Right cardiac atrium (tissue), 5 donors: ENCODE measurements at places on chromosomes 12 and 14. TPM values are rescaled to one million over a fixed set of nuclear protein-coding genes. Genes with fewer than 3 reads are reported as not detected.
A peak's percentile ranks its signal among the peaks of the same experiment; 100 is the strongest.

RASAL1 gene
- not detected for total RNA-seq

DNA sequence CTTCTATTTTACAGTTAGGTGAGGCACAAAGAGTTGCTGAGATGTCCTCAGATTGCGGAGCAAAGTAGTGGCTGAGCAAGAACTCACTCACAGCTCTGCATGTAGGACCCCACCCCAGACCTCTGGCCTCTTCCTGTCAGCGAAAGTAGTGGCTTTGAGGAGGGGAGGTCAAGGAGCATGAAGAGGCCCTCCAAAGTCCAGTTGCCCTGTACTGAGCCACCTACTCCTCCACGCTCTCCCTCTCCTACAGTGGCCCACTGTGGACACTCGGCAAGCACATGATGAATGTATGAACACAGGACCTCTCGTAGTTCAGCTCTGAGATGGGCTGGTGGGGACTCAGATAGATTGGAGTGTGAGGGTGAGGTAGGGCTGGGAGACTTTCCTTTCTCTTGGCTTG, 5.3 kb upstream of the PLEKHH1 start:
- DNase-seq: no peak

FICD gene
- total RNA-seq: 3.3 TPM

- peak; percentile 72 for DNase-seq
Measured at GRCh38 chr12:58359084-58359483, 417.7 kb downstream of the ATP23 start.

DNA sequence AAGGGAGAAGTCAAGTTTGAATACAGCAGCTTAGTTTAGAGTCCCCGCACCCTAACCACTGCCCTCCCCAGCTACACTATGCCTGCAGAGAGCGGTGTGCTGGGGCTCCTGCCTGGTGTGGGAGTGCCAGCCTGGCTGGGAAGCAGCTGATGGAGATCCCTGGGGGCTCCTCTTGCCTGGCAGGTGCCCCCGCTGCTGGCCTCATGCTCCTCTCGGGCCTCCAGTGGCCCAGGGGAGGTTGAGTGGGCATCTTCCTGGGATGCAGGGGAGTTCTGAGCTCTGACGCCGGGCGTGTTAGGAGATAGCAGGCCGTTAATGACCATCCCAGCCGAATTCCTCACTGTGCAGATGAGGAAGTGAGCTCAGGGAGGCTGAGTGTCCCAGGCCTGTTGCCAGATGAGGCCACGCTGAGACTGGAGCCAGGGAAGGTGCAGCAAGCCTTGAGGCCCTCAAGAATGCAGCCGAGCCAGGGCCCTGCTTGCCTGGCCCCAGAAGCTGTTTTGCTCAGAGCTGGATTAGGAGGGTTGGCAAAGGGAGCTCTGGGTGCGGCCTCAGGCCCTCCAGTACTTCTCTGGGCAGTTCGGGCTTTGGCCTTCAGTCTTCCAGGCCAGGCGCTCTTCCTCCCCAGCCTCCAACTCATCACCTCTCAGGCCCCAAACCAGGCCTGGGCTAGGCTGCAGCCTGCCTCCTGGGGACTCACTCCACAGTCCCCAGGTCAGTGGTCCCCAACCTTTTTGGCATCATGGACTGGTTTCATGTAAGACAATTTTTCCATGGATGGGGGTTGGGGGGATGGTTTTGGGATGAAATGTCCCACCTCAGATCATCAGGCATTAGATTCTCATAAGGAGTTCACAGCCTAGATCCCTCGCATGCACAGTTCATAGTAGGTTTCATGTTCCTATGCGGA, 6.6 kb upstream of the CYP46A1 start:
- no peak for DNase-seq

DNA sequence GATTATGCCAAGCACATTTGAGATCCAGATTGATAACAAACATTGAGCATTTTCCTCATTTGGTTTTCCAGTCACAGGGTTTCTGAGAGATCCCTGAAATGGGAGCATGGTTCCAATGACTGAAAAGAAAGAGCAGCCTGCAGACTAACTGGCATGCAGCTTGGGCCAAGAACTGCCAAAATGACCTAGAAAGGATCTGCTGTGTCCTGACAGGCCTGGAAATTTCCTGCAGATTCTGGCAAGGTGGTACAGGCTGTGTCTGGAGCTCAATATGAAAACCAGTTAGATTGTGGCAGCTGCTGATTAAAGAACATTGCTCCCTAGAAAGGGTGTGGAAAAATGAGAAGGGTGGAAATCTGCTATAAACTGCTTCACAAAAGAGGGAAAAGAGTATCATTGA, 417.3 kb downstream of the IPO8 start:
- no peak for DNase-seq

GRCh38 chr12:123942238-123942653, 30.4 kb downstream of the CCDC92 start:
- no peak for DNase-seq

DNA sequence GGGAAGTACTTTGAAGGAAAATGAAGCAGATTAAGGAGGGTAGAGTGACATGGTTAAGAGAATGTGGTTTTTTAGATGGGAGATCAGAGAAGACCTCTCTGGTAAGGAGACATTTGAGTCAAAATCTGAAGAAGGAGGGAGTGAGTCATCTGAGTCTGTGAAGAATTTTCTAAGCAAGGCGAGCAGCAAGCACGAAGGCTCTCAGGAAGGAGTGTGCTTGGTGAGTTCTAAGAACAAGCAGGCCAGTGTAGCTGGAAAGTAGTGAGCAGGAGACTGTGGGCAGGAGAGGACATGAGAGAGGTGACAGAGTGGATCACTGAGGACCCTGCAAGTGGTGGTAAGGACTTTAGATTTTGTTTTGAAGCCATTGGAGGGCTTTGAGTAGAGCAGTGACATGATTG, 76.3 kb upstream of the FUT8 start:
- no peak for DNase-seq

GRCh38 chr12:40229690-40230651, 5.2 kb downstream of the LRRK2 start:
- no peak for DNase-seq

- no peak for DNase-seq
Measured at GRCh38 chr12:5467931-5468330, 36.0 kb downstream of the NTF3 start.

DNA sequence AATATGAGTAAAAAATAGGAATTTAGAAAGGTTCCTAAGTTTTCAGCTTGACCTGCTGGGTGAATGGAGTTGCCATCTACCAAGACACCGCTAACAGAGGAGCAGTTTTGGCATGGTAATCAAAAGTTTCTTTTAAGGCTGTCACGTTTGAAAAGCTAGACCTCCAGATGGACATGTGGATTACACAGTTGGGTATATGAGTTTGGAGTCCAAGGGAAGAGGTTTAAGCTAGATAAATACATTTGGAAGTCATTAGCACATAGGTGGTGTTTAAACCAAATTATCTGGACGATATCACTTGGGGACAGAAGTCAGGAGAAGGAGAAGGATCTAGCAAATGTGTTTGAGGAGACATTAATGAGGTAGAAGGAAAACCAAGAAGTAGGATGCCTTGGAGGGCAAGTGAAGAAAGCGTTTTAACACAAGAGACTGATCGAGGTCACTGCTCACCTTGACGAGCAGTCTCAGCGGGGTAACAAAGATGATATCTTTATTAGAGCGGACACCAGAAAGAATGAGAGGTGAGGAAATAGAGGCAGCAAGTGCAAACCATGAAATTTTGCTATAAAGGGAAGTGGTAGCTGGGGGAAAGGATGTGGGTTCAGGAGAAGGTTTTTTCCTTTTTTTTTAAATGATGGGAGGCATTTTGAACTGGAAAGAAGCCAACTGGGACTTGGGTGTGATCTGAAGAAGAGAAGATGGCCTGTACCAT, 17.6 kb downstream of the PNP start:
- DNase-seq: no peak

- peak; percentile 20 for DNase-seq
Measured at GRCh38 chr14:73662487-73662943, 17.7 kb downstream of the DNAL1 start.

DNA sequence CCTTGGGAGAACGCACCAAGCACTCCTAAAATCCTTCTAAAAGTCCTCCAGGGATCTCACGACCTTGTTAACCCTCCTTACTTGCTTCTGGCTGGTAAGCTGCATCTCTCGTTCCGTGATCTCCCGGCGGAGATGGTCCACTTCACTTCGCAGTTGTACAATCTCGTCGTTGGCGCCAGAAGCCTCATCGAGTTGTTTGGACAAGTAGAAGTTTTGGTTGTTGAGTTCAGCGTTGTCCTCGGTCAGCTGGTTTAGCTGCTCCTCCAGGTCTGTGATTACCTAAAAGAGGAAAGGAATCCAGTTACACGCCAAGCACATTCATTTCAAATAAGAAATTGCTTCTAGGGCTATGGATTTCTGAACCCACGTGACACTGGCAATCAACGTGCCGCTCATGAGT, 67.1 kb downstream of the PRKAB1 start:
- DNase-seq: no peak

GRCh38 chr14:103281496-103282231, 52.4 kb upstream of the EIF5 start:
- no peak for DNase-seq

TIMELESS gene
- 3.6 TPM for total RNA-seq

DNA sequence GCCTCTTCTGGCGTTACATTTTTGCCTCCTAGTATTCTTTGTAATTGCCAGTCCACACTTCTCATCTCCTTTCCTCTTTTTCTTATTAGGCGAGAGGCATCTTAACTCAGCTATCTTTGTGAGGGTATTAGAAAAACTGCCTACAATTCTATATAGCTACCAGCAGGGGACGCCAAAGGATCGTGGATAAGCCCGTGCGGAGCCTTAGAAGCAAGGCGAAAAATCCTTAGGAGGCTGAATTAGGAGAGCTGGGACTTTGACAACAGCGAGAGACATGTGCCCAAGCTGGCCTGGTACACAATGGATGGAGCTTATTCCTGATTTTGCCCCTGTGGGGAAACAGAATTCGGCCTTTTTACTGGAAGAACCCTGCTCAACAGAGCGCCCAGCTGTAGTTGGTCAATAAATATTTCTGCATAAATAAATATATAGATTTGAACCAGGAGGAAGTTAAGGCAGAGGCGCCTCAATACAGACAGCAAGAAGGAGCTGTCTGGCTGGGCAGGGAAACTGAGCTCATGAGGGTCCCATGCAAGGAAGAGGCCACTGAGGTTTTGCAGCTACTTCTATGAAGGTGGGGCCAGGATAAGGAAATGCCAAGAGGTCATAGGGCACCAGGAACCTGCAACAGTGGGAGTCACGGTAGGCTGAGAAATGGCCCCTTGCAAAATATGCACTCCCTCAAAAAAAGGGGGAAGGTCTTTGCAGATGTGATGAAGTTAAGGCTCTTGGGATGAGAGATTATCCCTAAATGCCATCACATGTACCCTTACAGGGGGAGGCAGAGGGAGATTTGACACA, 14.6 kb upstream of the RBM19 start:
- DNase-seq: no peak

AICDA gene
- total RNA-seq: not detected

GRCh38 chr12:123948401-123948795, 24.2 kb downstream of the CCDC92 start:
- DNase-seq: no peak

GRCh38 chr14:67646131-67646530, 26.4 kb downstream of the ARG2 start:
- no peak for DNase-seq

SRGAP1 gene
- total RNA-seq: 5.5 TPM

TRIM9 gene
- 1.2 TPM for total RNA-seq

DNA sequence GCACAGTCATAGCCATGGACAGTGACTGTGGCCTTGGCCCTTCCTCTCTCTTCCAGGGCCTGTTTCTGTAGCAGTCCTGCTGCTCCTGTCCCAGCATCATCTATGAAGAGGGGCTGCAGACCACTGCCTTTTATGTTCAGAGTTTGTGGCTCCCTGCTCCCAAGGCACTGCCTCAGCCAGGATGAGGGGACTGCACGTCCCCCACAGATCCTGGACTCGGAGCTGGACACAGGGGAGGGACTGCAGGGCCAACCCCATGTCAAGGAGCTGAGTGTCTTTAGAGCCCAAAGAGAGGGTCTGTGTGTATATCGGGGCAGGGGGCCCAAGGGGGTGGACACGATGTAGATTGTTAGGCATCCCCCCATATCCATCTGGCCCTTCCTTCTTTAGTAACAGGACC, 60.6 kb upstream of the DIO3 start:
- DNase-seq: no peak

GRCh38 chr12:105419606-105420005, 89.1 kb downstream of the C12orf75 start:
- DNase-seq: no peak

RPGRIP1 gene
- total RNA-seq: 0.20 TPM

- no peak for DNase-seq
Measured at GRCh38 chr12:106085213-106085612, 53.5 kb downstream of the NUAK1 start.

DNA sequence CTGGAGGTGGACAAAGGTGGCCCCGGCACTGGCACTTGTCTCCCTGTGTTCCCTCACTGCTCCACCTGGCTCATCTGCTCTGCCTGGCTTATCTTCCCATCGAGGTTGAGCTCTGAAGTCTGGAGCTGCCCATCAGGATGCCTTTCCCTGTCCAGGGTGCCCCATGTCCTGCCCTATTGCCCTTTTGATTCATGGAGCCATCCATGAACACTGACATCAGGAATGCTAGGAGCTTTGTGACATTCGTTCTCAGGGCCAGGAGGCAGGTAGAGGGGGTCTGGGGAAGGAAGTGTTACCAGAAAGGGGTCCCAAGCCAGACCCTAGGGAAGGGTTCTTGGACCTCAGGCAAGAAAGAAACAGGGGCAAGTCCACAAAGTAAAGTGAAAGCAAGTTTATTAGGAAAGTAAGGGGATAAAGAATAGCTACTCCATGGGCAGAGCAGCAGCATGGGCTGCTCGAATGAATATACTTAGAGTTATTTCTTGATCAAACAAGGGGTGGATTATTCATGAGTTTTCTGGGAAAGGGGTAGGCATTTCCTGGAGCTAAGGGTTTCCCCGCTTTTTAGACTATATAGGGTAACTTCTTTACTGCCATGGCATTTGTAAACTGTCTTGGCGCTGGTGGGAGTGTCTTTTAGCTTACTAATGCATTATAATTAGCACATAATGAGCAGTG, 51.6 kb downstream of the RIN3 start:
- DNase-seq: no peak

GRCh38 chr14:76168531-76168930, 16.8 kb downstream of the GPATCH2L start:
- DNase-seq: no peak

DNA sequence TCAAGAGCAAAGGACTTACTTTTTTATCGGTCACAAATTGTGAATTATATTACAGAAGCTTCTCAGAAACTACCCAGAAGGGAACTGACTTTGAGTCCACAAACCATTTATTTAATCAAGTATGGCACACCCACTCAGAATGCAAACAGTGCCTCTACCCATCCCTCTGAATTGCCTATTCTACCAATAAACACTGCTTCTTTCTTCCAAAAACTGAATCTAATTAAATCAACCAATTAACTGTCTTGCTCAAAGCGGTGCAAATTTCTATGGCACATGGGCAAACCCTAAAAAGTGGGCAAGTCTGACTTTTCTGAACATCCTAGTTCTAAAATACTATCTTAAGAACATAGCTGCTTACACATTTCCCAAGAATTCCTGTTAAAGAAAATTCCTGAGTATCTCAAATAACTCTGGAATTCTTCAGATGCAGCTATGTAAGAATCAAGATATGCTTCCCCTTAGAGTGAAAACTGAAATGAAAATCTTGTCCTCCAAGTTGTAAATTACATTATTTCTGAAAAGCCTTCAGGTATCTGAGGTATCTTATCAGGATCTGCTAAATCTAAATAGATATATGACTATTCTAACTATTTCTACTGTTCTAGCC, 4.3 kb downstream of the SPTLC2 start:
- DNase-seq: no peak

- no peak for DNase-seq
Measured at GRCh38 chr12:60278209-60278608, 682.4 kb downstream of the SLC16A7 start.

GRCh38 chr14:95713596-95714371, at the start of gene TCL1A:
TSS of gene TCL1A (minus strand) at chr14:95714125. CDS start at chr14:95714066, 59 bp downstream.
- no peak for DNase-seq
